Activated effector memory CD4-positive, alpha-beta T cell treated with Interleukin-2 at 50 U/mL for 16 hours (primary cell): ENCODE measurements at places on chromosomes 7 and 10.

- DNase-seq: no peak
Measured at GRCh38 chr7:5572439-5572838, 148.8 kb upstream of the TNRC18 start.

GRCh38 chr10:79346388-79347225 is 662 bp upstream of the PPIF start:
- no peak for DNase-seq

DNA sequence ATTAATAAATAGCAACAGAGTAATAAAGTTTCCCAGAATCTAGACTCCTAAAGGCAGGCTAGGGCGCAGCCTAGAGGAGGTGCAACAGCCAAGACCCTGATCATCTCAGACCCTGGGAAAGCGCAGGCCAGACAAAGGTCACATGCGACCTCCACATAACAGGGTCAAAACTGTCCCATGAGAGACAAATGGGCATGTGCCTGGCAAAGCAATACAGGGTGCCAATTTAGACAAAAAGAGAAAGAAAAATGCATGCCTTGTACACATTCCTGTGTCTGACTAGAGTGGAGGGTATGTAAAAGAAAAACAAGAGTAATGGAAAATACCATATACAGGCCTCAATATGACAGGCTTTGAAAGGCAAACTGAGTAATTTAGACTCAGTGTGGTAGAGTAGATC is 22.2 kb downstream of the MPP7 start:
- DNase-seq: no peak

DNA sequence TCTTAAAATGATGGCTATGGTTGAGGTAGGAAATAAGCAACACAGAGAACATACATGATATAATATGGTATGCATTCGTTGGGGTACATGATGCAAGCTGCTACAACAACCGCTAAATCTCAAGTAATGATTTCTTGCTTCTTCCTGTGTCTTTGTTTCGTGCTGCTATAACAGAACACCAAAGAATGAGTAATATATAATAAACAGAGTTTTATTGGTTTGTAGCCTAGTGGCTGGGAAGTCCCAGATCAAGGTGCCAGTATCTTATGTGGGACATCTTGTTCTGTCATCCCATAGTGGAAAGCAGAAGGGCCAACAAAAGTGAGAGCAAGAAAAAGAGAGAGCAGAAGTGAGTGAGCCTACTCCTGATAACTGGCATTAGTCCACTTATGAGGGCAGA is 689.7 kb downstream of the SUGCT start:
- DNase-seq: no peak

GRCh38 chr7:1502845-1503244 is 1.3 kb downstream of the INTS1 start:
- no peak for DNase-seq

- DNase-seq: no peak
Measured at GRCh38 chr7:22672846-22673680, 53.9 kb upstream of the IL6 start.

DNA sequence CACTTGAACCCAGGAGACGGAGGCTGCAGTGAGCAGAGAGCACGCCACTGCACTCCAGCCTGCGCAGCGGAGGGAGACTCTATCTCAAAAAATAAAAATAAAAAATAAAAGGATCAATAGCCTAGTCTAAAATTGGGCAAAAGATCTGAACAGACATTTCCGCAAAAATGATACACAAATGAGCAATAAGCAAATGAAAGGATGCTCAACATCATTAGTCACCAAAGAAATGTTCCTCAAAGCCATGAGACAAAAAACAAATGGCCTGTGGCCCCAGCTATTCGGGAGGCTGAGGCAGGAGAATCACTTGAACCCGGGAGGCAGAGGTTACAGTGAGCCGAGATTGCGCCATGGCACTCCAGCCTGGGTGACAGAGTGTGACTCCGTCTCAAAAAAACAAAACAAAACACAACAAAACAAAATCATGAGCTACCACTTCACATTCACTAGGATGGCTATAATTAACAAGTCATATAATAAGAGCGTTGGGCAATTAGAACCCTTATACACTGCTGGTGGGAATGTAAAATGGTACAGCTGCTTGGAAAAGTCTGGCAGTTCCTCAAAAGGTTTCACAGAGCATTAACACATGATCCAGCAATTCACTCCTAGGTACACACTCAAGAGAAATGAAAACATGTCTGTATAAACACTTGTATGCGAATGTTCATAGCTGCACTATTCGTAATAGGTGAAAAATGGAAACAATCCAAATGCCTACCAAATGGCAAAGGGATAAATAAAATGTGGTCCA is 3.1 kb downstream of the DAGLB start:
- no peak for DNase-seq

DNA sequence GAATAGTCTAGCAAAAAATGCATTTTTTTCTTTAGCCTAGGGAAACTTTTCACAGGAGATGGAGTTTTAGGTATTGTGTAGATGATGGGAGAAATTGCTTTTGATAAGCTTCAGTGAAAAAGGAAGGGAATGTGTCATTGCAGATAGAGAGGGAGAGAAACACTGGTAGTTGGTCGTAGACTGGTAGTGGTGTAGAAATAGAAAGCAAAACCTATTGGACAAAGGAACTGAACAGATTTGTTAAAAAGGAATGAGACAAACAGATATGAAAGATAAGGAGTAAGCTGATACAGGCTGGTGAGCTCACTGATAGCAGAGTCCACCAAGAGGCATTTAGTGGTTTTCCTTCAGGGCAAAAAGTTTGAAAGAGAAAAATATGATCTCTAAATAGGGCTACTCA is 94.3 kb downstream of the ZEB1 start:
- no peak for DNase-seq

GRCh38 chr10:30587522-30588031 is 42.0 kb downstream of the LYZL2 start:
- DNase-seq: no peak

GRCh38 chr7:85688712-85689111 is 501.9 kb upstream of the SEMA3D start:
- DNase-seq: no peak

GRCh38 chr7:47254081-47254977 is 327.6 kb downstream of the TNS3 start:
- no peak for DNase-seq

GRCh38 chr10:86229811-86230556 is 136.6 kb downstream of the GRID1 start:
- DNase-seq: no peak

GRCh38 chr7:24697416-24697815 is 59.8 kb downstream of the GSDME start:
- DNase-seq: no peak

- DNase-seq: no peak
Measured at GRCh38 chr7:82051601-82052000, 281.8 kb upstream of the HGF start.

DNA sequence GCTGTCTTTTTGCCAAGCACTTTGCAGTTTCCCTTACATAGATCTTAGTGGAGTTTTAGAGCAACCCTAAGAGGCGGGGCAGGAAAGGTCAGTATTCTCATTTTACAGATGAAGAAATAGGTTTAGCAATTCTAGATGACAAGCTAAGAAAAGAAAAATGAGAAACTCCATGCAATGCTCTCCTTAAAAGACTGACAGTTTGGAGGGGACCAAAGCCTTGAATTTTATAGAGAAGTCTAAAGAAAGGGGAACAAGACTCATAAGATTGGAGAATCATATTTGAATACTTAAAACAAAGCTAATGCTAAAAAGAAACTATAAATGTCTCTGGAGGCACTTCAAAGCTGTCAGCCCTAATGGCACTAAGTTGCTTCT is 19.6 kb downstream of the CEP55 start:
- no peak for DNase-seq

DNA sequence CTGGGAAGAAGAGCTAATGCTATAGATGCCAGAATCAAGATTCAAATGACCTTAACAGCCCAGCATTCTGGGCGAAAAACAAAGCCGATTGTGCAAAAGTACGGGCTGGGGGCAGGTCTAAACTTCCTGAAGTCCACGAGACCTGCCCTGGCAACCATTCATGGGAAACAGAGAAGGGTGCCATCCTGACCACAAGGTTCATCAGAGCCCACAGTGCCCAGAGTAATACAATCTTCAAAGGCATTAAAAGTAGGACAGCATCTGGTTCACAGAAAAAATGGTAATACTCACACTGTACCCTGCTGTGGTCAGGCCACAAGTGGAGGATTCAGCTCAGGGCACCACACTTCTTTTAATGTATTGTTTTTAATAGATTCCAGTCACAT is 36.1 kb downstream of the SORBS1 start:
- DNase-seq: no peak

- no peak for DNase-seq
Measured at GRCh38 chr7:91239772-91240171, 24.5 kb upstream of the FZD1 start.

- DNase-seq: no peak
Measured at GRCh38 chr7:140981951-140982350, 32.8 kb downstream of the MRPS33 start.

- no peak for DNase-seq
Measured at GRCh38 chr10:2232479-2232878, 495.2 kb upstream of the ADARB2 start.

DNA sequence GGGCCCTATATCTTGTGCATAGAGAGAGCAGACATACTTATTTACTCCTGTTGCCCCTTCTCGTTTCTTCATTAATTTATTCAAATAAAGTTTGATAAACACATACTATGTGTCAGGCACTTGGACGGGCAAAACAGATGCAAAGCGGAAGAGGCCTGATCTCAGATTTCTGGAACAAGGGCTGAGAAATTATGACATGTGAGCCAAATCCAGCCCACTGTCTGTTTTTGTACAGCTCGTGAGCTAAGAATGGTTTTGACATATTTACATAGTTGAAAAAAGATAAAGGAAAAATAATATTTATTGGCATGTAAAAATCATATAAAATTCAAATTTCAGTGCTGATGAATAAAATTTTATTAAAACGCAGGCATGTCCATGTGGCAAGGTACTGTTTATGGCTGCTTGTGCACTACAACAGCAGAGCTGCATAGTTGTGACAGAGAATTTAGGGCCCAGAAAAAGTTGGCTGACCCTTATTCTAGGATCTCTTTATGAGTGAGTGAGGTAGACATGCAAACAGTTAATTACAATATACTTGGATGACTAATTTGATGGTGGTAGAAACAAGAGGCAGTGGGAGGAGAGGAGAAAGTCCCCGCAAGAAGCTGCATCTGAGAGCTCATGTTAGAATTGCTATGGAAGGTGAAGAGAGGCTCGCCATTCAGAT is 68.1 kb upstream of the ITPRID1 start:
- no peak for DNase-seq

GRCh38 chr10:43318976-43319960 is 52.2 kb upstream of the FXYD4 start:
- DNase-seq: no peak

- DNase-seq: no peak
Measured at GRCh38 chr10:91930939-91931338, 7.4 kb downstream of the BTAF1 start.

- DNase-seq: no peak
Measured at GRCh38 chr10:43978091-43978490, 329.4 kb upstream of the ZNF32 start.

- DNase-seq: no peak
Measured at GRCh38 chr10:55404094-55404493, 603.1 kb upstream of the PCDH15 start.

GRCh38 chr10:11234857-11235531 is 217.3 kb downstream of the CELF2 start:
- DNase-seq: no peak

GRCh38 chr10:76252733-76253132 is 821.3 kb downstream of the LRMDA start:
- DNase-seq: no peak

- no peak for DNase-seq
Measured at GRCh38 chr10:97822261-97822687, 27.4 kb upstream of the GOLGA7B start.

- DNase-seq: no peak
Measured at GRCh38 chr10:30028006-30028737, 31.2 kb downstream of the JCAD start.

GRCh38 chr10:28995497-28995896 is 293.4 kb upstream of the LYZL1 start:
- no peak for DNase-seq

GRCh38 chr7:113263749-113264148 is 145.4 kb upstream of the SMIM30 start:
- DNase-seq: no peak

DNA sequence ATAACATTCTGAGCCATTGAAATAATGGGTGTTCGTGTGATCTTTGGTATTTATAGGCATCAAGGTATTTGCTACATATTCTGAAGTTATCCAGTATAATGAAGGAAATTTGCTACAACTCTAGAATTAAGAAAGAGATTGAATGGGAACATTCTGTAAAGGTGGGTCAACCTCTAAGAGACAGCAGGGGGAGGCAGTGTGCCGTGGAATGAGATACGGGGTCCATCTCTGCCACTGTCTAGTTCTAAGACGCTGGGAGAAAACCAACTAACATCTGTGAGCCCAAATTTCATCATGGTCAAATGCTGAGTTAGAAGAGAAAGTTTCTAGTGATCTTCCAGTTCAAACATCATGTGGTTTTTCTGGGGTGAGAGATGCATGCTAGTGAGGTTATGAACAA is 368.9 kb downstream of the SORCS1 start:
- DNase-seq: no peak

DNA sequence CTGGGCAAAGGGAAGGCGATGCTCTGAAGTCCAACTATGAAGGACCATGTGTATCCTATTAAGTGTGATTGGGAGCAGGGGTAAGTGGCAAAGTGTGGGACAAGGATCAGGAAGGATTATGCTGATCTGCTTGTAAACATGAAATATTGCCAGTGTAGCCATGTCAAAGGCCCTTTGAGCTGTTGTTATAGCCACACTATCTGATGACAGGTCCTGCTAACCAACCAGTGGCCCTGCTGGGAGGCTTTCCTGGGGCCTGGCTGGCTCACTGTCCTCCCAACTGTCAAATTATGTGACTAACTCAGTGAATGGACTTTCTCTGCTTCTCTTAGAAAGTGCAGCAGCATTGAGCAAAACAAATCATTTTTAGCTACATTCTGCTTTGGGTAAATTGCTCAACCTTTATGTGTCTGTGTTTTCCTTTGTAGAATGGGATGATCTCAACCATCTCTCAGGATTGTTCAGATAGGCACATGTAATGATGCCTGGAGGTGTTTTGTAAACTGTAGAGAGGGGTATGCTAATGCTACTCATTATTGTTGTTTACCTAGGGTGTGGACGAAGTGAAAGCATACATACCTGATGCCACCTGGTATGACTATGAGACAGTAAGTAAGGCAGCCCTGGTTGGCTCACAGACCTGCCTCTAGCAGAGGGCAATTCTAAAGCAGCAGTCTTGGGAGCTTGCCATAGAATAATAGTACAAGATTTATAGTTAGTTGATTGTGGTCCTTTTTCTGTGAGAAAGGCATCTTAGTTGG is 47.4 kb downstream of the MGAM2 start:
- DNase-seq: no peak
